Activated naive CD4-positive, alpha-beta T cell (primary cell): ENCODE measurements at places on chromosomes 7 and 10.
A peak's percentile ranks its signal among the peaks of the same experiment; 100 is the strongest.

GRCh38 chr7:3575753-3576531 lies 274.9 kb downstream of the SDK1 start:
- DNase-seq: no peak

DNA sequence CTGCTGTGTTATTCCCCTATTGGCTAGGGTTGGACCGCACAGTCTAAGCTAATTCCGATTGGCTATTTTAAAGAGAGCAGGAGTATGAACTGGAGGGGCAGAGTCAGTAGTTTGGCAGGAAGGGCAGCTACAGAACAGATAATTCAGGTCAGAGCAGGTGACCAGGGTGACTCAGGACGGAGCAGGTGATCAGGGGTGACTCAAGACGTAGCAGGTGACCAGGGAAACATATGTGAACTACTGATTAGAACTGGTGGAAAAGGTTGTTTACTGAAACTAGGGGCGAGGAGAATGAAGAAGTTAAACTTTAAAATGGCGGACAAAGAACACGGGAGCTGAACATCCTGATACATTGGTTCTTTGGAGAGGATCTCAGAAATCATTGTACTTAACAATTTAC lies 102.3 kb downstream of the CCDC7 start:
- DNase-seq: no peak

DNA sequence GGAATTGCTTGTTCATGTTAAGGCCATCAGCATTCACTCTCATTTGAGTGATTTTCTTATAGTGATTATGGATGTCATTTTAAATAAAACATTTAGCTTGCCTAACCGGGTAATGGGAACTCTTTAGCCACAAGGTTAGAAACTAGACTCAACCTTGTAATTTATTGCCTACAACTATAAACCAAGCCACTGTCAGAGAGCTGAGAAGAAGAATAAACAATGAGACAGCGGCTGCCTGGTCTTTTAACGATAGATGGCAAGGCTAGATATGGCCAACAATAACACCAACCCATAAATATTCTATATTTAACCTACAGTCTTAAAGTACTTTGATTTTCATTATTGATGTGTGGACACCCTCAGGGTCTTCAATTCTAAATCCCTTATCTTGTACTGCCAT lies 27.8 kb upstream of the INHBA start:
- DNase-seq: no peak

DNA sequence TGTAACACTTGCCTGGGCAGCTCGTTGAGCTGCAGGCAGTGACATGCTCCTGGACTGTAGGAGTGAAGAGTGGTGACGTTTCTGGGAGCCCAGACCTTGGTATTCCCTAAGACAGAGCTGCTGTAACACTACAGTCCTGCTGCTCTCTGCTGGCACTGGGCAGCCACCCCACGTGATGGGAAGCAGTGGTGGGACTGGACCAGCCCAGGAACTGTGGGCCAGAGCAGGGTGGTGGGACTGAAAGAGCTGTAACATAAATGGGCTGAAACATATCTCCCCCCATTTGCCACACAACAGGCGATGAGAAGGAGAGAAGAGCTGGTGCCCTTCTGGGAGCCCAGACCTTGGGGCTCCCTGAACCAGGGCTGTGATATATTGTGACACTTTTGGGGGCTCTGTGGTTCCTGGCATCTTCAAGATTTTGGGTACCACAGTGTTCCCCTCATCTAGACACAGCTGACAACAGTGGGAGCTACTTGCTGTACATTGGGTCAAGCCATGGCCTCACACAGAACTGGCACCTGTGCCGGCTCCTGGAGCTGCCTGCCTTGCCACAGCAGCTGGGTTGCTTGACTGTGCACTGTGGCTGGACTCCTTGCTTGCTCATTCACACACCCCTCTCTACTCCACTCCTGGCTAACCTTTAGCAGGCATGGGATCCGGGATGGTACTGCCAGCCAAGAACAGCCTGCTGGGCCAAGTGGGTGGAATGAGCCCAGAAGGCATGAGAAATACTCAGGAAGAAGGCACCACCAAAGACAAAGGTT lies 161.3 kb upstream of the PCDH15 start:
- DNase-seq: no peak

- no peak for DNase-seq
Observed at GRCh38 chr10:32190890-32191491, 134.8 kb upstream of the KIF5B start.

DNA sequence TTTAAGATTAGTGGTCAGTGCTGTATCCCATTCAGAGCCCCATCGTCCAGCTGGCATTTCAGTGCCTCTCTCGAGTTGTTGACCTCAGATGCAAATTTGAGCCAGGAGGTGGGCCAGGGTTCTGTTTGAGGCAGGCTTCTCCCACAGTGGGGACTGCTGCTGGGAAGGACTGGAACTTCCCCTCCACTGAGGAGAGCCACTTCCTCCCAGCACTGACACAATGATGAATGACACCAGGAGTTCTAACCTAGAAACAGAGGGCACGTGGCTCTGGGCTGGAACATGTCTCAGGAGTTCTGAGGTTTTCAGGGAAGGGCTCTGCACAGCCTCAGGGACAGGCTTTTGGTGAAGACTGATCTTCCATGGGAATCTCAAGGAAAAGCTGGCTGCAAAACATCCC lies 18.3 kb upstream of the BTBD16 start:
- DNase-seq: no peak

GRCh38 chr7:148436571-148436970 lies 154.0 kb upstream of the C7orf33 start:
- DNase-seq: no peak

GRCh38 chr10:117410557-117410956 lies 35.3 kb upstream of the PDZD8 start:
- no peak for DNase-seq

- DNase-seq: no peak
Observed at GRCh38 chr7:112877691-112878460, 87.7 kb upstream of the TMEM168 start.

DNA sequence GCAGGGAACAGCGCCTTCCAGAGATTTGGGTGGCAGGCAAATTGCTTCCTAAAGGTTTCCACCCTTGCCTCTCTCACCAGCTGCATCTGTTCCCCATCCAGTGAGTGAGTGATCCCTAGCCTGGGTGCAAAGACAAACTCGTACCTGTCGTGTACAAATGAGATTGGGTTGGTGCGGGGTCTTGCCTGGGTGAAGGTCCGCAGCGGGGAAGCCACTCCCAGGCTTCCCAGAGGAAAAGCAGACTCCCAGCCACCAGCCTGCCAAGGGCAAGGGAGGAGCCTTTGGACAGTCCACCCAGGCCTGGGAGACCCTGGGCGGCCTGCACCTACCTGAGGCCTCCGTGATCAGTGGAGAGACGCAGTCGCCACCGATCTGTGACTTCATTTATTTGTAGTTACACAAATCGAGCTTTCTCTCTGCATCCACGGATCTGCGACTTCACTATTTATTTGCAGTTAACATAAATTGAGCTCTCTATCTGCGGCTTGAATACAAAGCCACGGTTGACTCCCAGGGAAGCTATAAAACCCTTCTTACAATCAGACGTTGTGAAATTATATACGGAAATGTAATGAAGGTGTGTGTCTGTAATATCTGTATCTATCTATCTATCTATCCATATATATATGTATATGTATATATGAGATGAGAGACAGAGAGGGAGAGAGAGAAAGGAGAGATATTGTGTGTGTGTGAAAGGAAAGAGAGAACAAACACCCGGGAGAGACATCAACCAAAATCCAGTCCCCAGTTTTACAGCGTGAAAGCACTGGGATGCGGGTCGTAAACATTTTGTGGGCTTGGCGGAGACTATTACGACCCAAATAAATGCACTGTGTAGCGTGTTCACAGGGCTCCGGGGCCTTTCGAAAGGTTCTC lies 3.0 kb upstream of the HOXA7 start:
- no peak for DNase-seq

GRCh38 chr7:150997817-150998216 lies 7.0 kb downstream of the NOS3 start:
- DNase-seq: no peak

DNA sequence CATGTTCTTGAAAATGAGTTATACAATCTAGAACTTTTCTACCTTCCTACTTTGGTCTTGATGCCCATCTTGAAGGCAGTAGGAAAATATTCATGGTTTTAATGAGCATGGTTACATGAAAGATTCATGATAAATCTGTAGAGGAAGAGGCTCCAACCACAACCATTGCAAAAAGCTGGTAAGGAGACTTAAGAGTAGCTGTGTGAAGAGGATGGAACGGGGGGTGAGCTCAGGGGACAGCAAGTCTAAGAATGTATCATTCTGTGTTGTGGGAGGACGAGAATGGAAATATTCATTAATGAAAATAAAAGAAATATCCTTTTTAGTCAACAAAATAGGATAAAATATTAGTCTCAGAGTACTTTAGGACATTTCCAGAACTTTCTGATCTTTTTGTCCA lies 81.1 kb downstream of the BMPER start:
- DNase-seq: no peak

DNA sequence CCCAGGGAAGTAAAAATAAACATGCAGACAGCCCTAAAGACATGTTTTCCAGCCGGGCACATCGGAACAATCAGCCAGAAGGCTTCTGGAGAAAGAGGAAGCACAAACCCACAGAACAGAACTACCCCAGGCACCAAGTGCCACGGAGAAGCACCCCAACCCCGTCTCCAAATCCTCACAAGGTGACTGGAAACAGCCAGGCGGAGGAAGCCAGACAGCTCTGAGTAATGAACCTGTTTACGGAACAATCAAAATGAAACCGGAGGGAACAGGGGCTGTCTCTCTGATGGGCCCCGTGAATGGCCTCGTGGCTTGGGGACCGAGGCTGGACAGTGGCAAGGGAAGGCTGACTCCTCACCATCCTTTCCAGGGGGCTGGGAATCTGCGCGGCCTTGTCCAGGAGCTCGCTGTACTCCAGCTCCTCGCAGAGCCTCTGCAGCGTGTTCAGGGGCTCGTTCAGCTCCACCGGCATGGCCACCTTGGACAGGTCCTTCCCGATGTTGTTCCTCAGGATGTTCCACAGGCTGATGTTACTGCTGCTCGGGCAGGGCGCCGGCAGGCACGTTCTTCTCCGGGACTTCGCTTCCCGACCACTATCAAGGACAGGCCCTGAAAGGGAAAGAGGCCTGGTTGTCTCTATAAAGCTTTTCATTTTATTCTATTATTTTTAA lies 77.0 kb upstream of the GSDME start:
- DNase-seq: no peak

GRCh38 chr10:130341356-130341755 lies 205.2 kb downstream of the GLRX3 start:
- no peak for DNase-seq

DNA sequence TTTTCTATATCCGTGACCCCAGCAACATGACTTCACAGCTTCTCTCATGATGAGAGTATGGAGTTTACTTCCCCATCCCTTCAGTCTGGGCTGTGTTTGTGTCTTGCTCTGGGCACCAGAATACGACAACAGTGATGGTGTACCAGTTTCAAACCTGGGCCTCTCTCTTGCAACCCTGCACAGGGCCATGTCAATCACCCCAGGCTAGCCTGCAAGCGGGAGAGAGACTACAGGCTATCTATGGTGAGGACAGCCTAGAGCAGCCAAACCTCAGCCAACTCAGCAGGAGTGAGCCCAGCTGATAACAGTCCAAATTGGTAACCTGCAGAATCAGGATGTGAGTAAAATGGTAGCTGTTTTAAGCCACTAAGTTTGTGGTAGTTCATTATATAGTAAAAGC lies 235.8 kb downstream of the CHCHD3 start:
- DNase-seq: no peak

- DNase-seq: no peak
Observed at GRCh38 chr10:60677531-60678129, 100.6 kb upstream of the CDK1 start.

GRCh38 chr7:157429680-157430224 lies 92.9 kb downstream of the DNAJB6 start:
- no peak for DNase-seq

GRCh38 chr7:140810830-140811556 lies 113.7 kb downstream of the BRAF start:
- DNase-seq: peak; percentile 17

DNA sequence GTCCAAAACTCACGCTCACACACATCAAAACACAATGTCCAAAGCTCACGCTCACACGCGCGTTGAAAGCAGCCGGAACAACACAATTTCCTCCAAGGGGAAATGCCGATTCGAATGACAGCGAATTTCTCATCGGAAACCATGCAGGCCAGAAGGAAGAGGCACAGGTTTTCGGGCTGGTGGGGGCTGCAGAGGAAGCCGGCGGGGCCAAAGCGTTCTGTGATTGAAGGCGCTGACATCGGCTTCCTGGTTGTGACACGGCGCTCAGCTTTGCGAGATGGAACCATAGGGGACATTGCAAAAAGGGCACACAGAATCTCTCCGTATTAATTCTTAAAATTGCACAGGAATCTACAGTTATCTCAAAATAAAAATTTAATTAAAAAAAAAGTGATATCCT lies 61.3 kb downstream of the FOXL3 start:
- DNase-seq: no peak

DNA sequence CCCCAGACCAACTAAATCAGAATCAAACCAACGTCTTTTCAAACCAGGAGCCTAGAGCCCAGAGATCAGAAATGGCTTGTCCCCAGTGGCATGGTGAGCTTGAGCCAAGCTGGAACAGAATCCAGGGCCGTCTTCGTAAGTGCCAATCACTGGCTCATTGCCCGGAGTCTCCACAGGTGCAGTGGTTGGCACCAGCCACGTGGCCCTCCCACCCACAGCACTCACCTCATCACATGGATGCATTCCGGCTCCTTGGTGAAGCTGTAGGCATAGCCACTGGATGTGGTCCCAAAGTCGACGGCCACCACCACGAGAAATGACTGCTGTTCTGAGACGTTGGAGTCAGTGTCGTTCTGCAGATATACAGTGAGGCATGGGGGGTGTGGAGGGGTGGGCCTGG lies 37.4 kb downstream of the HSPA12A start:
- no peak for DNase-seq

GRCh38 chr10:2214805-2215204 lies 477.5 kb upstream of the ADARB2 start:
- no peak for DNase-seq

GRCh38 chr7:75867390-75867717 lies 11.5 kb upstream of the RHBDD2 start:
- no peak for DNase-seq

DNA sequence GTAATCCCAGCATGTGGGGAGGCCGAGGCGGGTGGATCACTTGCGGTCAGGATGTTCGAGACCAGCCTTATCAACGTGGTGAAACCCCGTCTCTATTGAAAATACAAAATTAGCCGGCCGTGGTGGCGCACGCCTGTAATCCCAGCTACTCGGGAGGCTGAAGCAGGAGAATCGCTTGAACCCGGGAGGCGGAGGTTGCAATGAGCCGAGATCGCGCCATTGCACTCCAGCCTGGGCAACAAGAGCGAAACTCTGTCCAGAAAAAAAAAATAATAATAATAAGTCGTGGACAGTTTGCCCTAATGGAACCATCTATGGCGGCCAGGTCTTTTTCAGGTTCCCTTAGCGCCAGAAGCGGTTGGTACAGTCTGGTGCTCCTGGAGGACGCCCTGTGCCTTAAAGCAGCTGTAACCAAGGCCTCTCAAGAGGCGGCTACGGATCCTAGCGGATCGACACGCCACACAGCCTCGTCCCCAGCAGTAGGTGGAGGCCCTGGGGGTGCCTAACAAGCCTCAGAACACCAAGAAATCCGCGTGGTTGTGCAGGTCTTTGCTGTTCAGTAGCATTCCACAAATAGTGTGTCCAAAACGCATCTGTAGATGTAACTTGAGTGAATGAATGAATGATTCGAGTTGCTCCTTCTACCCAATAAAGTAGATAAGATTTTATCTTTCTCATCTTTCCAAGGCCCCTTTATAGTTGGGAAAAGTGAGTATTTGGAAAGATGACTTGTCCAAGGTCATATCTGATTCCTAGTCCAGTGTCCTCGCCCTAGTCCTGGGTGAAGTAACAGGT lies 982 bp downstream of the PGAM1 start:
- no peak for DNase-seq
